ENCODE measurements at places on chromosomes 6 and 20.

DNA sequence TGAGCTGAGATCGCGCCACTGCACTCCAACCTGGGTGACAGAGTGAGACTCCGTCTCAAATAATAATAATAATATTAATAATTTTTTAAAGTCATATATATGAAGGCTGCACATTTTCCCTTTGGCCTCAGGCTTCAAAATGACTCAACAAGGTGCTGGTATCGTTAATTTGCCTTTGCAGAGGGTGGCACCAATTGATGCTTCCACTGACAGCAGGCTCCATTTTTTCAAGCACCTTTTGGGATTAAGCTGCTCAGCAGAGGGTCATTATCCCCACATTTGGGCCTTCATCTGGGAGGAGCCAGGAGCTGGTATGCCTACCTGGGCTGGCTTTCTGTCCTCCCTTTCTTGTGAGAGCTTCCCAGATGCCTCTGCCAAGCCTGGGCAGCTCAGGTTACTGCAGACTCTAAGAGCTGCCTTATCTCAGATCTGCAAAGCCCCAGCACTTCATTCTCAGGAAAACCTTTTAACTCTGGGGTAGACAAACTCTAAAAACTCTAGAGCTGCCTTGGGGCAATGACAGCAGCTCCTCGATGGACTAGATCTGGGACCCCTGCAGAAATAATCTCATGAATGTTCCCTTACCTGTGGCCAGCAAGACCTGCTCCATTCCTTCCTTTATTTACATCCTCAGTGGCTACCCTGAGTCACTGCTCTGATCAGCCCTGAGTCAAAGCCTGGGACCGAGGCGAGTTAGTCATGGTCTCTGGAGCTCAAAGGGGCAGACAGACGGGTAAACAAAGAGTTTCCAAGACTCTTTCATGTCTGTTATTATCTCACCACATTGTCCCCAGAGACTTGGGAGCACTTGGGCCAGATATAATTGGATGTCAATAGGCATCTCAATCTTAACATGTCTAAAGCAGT lies 80.0 kb upstream of the EYA2 start:
- DNase-seq: no peak

- no peak for DNase-seq
Observed at GRCh38 chr6:49003348-49003747, 459.7 kb downstream of the MMUT start.

GRCh38 chr6:47670851-47671250 lies 27.5 kb upstream of the ADGRF4 start:
- no peak for DNase-seq

GRCh38 chr6:56760842-56761241 lies 118.2 kb upstream of the DST start:
- no peak for DNase-seq

GRCh38 chr6:150565945-150566344 lies 33.7 kb upstream of the PLEKHG1 start:
- no peak for DNase-seq

- DNase-seq: no peak
Observed at GRCh38 chr20:35968930-35969329, 540 bp downstream of the CNBD2 start.

- DNase-seq: no peak
Observed at GRCh38 chr6:125858427-125859320, 67.9 kb downstream of the NCOA7 start.

- DNase-seq: no peak
Observed at GRCh38 chr6:154386848-154387717, 30.5 kb upstream of the IPCEF1 start.

DNA sequence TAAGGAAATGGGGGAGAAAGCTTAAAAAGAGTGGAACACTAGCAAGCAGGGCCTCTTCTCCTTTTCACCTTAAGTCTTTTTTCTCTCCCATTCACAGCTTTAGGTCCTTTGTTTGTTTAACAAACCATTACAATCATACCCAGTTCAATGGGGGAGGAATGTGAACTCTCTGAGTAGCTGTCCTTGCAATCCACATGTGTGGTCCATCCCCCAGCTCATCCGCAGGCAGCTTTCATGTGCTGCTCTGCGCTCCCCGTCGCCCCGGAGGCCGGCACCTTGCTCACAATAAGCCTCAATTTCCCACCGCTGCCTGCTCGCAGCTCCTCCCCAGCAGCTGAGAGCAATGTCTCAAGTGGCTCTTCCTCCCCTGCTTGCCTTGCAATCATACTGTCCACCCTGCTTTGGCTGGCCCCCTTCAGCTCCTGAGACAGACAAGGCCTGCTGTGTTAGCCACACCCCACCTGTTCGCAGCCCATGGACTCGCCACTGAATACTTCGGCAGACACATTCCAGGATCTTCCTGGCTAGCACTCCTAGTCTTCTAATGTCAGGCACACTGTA lies 49.1 kb downstream of the PLAGL1 start:
- DNase-seq: no peak

DNA sequence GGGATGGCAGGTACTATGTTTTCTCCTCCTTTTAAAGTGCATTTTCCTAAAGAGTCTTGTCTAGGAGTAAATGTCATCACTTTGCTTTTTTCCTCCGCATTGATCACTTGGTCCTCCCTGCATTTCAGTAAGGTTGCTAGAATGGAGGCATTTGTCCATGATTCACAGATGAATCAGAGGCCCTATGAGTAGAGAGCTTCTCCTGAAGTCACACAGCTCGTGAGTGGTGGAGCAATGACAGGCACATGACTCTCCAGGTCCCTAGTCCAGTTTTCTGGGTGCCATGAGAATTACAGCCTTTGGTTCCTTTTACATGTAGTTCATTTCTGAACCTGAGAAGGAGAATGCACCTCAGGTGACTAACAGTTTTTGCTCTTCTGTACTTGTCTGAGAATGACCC lies 50.5 kb downstream of the HLA-A start:
- DNase-seq: no peak

GRCh38 chr6:100035873-100036653 lies 42.0 kb upstream of the MCHR2 start:
- no peak for DNase-seq

DNA sequence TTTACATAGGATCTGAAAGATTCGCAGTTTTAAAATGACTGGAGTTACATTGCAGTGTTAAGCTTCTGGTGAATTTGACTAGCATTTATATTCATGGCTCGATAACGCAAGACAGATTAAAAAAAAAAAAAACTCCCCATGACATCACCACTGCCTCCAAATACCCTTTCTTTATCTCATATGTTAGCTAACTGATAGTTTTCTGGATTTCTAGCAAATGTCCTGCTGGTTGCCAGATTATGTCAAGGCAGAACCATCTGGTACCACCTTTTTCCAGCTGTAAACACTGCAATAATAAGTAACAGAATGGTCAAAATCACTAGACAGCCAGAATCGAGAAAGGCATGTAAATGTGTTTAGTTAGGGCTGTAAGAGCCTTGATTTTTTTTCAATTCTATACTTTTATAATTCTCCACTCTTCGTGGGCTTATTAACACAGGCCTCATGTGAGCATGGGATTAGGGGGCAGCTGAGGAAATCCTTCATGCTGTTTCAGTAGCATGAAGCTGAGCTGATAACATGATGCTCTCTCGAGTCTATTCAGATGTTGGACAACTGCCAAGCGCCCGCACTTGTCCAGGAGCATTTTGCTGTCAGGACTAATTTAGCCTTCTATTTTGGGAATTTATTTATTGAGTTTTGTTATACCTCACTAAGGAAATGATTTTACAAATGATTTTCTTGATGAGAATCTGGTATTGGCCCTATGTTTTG lies 166.0 kb upstream of the SCGN start:
- no peak for DNase-seq

DNA sequence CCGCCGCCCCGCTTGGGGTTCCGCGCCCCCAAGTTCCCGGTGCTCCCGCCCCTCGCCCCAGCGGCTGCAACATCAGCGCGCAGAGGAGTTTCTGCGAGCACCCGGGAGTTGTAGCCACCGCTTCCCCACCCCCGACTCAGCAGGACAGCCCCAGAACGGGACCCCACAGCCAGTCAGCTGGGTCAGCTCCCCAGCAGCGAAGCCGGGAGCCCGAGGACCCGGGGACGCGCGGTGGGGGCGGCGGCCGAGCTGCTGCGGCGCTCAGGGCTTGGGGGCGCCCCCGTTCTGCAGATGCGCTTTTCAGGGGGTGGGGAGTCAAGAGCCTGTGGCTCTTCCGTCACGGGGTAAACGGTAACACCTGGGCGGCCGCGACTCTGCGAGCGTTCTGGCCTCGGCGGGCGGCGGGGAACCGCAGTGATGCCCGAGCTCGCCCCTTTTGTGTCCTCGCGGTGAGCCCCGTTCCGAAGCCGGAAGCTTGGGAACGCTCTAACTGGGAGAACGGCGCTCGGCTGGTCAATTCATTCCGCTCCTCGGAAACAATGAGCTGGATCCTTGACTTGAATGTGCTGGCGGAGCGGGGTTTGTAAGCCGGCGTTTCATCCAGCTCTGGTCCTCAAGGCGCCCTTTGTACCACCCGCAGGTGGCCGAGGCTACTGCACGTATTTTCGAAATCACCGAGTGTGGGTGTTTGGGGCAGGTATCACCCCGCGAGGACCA lies 774 bp downstream of the PLEKHG1 start:
- DNase-seq: peak; percentile 4

GRCh38 chr20:23397961-23398360 lies 23.3 kb downstream of the NAPB start:
- DNase-seq: no peak

- no peak for DNase-seq
Observed at GRCh38 chr6:73000460-73000859, 224.8 kb downstream of the KHDC1L start.

Data from activated CD8-positive, alpha-beta memory T cell treated with anti-CD3 and anti-CD28 coated beads for 1 hour (primary cell).